Stimulated activated CD4-positive, alpha-beta T cell treated with anti-CD3 and anti-CD28 coated beads, Interleukin-2, amount 100 ng/mL, for 24 hours (primary cell): ENCODE measurements at places on chromosomes 7 and 10.

- no peak for DNase-seq
These were observed at the start of gene CHST15 for GRCh38 chr10:124092860-124093773. Gene CHST15, minus strand, starts transcription at chr10:124093598. Its CDS starts 47,386 bp downstream, at chr10:124046212.

- DNase-seq, result no peak
These were observed 12.4 kb downstream of the MTPN start for GRCh38 chr7:135964791-135965190.

DNA sequence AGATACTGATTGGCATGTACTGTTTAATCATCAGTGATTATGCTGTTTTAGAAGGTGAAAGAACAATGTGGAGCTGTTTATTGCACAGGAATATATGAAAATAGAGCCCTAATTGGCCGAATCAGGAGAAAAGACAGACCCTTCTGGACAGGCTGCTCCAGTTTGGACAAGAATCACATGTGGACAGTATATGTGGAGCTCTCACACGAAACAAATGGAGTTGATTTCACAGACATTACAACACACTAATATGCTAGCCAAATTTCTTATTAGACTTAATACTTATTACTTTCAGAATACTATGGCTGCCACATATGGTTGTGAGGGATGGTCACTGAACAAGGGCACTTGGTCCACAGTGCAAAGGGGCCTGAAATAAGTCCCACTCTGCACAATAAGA is 15.5 kb downstream of the TWIST1 start:
- no peak for DNase-seq

- no peak for DNase-seq
These were observed 851.8 kb downstream of the XPNPEP1 start for GRCh38 chr10:109071539-109071938.

- DNase-seq, result no peak
These were observed 109.1 kb downstream of the POLL start for GRCh38 chr10:101478956-101479355.

DNA sequence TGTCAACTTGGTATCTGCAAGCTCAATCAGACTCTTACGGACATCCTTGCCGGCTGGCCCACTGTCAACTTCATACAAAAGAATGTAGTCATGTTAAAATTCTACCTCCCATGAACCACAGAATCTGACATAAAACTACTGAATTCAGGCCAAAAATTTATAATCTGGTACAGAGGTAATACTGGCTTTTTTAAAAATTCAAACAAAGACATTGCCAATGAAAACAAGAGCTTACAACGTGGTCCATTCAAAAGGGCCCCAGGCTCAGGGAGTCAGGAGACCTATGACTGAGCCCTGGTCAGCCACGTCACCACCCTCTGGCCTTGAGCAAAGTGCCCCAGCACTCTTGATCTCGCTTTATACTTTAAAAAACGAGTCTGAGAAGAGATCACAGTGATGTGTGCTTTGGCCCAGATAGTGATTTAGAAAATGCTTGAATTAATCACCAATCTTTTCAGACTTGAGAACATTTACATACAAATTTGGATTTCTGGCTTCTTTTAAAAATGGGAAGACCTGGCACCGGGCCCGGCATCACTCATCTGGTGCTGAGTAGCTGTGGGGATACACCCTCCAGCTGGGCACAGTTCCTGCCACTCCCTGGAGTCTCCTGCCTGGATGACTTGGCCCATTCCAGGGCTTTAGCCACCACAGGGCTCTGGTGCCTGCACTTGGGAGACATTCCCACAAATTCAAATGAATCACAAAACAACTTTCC is 94.1 kb downstream of the PIP4K2A start:
- no peak for DNase-seq

- no peak for DNase-seq
These were observed 10.9 kb upstream of the CDK1 start for GRCh38 chr10:60767424-60767823.

- no peak for DNase-seq
These were observed 322.8 kb upstream of the SORCS1 start for GRCh38 chr10:107487284-107487683.

GRCh38 chr7:43726466-43726865 is 2.9 kb downstream of the COA1 start:
- DNase-seq, result no peak

GRCh38 chr7:1028044-1028770 is 16.1 kb upstream of the GPR146 start:
- peak; percentile 87 for DNase-seq

GRCh38 chr10:110774069-110775019 is 97.4 kb upstream of the PDCD4 start:
- DNase-seq, result peak; percentile 45
